ENCODE measurements at places on chromosomes 6 and 20.
A peak's percentile ranks its signal among the peaks of the same experiment; 100 is the strongest.

- peaks cover 53% of the 10 kb centered on the region for H3K4me1 ChIP-seq
- H3K27ac ChIP-seq, result peak overlapping the region; percentile 99
- peak overlapping the region; percentile 99 for H3K4me3 ChIP-seq
- peak; percentile 90 for DNase-seq
- peaks cover 49% of the 10 kb centered on the region for H3K36me3 ChIP-seq
- H3K27me3 ChIP-seq, result peaks cover 27% of the 10 kb centered on the region
Observed at GRCh38 chr20:51541189-51542032, 1.1 kb downstream of the NFATC2 start.

- DNase-seq, result no peak
- no peak overlapping the region for H3K4me3 ChIP-seq
- no peak overlapping the region for H3K27ac ChIP-seq
- peaks cover 50% of the 10 kb centered on the region for H3K27me3 ChIP-seq
- peaks cover 33% of the 10 kb centered on the region for H3K4me1 ChIP-seq
- H3K36me3 ChIP-seq, result no peaks in the 10 kb centered on the region
Observed at GRCh38 chr20:31608251-31608945, 3.3 kb downstream of the ID1 start.

DNA sequence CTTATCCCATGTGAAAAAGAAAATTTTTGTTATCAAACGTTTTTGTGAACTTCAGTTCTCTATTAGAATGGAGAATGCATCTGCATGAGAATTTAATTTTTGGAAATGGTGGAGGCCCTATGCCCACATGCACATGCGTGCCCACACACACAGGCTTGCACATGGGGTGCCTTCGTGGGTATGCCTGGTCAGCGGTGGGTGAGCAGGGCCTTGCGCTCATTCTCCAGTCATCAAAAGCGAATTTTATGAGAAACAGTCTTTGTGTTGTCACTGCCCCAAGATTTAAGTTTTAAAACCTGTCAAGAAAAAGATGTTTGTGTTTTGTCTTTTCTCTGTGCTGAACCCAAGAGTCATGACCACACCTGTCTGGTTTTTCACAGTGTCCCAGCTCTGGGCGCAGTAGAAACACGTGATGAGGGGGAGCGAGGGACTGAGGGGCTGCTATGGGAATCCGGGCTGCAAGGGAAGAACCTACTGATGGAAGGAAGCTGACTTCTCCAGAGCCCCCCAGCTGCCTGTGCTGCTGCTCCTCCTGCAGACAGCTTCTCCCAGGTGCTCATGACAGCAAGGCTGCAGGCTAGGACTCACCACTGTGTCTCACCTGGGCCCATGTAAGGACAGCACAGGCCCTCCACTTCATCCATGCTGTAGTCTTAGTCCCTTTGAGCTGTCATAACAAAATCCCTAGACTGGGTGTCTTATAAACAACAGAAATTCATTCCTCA is 153.6 kb downstream of the SYCP2 start:
- no peak overlapping the region for H3K27ac ChIP-seq
- H3K27me3 ChIP-seq, result no peaks in the 10 kb centered on the region
- H3K4me1 ChIP-seq, result no peaks in the 10 kb centered on the region
- H3K4me3 ChIP-seq, result no peak overlapping the region
- no peaks in the 10 kb centered on the region for H3K36me3 ChIP-seq
- no peak for DNase-seq

DNA sequence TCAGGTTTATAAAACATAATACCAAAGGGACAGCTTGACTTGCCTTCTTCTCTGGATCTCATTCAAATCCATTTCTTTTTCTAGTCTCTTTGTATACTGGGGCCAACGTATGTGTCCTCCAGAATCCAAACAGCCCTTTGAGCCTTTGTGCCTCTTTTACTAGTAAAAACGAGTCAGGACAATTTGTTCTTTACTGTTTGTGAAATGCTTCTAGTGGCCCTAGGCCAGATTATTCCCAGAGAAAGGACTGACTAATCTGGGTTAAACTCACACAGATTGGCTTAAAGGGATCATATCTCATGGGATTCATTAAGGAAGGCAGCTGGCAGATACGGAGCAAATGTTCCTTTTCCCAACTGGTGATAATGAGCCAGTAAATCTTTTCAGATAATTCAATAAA is 32.1 kb upstream of the MANEA start:
- H3K36me3 ChIP-seq, result no peaks in the 10 kb centered on the region
- H3K27me3 ChIP-seq, result no peaks in the 10 kb centered on the region
- no peak for DNase-seq
- H3K27ac ChIP-seq, result no peak overlapping the region
- no peak overlapping the region for H3K4me3 ChIP-seq

DNA sequence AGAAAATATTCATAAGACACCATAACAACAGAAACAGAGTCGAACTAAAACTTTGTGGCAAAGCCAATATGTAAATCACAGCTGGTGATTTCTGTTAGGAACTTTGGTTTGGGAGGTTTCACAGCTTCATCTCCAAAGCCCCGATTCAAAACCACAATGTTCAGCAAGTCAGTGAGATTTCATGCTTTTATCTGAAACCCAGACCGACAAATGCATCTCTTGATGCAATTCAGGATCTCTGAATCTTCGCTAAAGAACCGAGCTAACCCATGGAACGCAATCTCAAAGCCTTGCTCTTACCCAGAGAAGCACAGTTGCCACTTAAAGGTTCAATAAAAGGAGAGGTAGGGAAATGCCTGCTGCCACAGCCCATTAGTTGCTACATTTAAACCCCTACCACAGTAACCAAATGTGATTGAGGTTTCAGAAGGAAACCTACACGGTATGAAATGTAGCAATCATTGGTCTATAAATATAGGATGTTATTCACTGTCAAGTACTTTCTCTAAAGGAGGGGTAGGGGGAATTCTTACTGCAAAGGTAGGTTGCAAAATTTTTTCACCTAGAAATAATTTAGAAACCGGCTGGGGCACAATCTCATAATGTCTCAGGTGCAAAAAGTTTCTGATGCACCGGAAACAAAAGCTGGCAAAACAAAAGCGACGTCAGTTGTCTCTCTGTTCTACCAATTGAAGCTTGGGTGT is 381.0 kb upstream of the ARID1B start:
- peak overlapping the region; percentile 87 for H3K27ac ChIP-seq
- peaks cover 39% of the 10 kb centered on the region for H3K27me3 ChIP-seq
- no peak for DNase-seq
- H3K4me3 ChIP-seq, result peak overlapping the region; percentile 61

GRCh38 chr20:34709831-34710567 is 5.9 kb downstream of the TP53INP2 start:
- H3K36me3 ChIP-seq, result peaks cover 10% of the 10 kb centered on the region
- H3K4me1 ChIP-seq, result peaks cover 37% of the 10 kb centered on the region
- peak overlapping the region; percentile 78 for H3K4me3 ChIP-seq
- no peak for DNase-seq

DNA sequence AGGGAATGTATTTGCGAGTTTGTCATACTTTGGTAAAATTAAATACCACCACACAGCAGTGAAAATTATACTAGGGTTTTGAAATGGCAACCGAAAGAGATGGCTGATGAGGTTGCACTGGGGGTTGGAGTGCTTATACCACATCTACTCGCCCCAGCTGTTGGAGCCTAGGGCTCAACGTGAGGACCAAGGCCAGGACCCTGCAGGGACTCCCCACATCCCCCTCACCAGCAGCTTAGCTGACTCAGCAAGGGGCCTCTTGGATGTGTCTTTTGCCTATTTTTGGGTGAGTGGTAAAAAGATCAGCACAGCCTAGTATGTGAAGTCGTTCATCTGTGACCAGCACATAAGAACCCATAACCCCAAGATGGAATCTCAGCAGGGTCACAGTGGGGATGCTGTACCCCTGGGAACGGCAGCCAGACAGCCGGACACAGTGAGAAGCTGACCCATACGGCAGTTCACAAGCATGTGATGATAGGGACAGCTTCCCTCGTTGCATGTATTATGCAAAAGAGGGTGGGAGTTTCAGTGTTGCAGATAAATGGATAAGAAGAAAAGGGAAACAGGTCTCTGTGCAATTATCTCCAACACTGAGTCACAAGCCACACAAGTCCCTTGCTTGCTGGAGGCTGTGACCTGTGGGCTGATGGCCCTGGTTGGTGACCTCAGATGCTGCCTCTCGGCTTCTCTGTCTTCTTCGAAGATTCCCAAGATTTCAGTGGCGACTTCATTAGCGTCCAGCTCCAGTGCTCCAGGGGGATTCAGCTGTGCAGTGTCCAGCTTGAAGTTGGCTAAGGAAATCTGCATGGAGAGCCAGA is 20.9 kb upstream of the SPO11 start:
- no peak for DNase-seq
- no peak overlapping the region for H3K4me3 ChIP-seq

DNA sequence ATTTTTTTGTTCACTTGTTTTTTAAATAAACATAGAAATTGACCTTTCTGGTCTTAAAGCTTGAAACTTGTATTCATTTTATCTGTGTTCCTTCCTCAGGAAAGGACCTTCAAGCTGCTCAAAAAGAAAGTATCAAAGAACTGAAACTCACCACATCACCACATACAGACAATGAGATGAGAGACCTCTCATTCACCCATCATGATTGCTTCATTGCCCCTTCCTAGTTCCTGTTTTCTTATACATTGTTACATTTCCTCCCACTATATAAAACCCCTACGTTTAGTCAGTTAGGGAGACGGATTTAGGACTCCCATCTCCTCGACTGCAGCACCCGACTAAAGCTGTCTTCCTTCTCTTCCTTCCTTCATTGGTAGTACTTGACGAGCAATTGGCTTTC is 180.5 kb upstream of the OPRM1 start:
- H3K36me3 ChIP-seq, result no peaks in the 10 kb centered on the region
- H3K27me3 ChIP-seq, result no peaks in the 10 kb centered on the region
- no peak overlapping the region for H3K27ac ChIP-seq
- no peaks in the 10 kb centered on the region for H3K4me1 ChIP-seq
- DNase-seq, result no peak

- H3K4me3 ChIP-seq, result no peak overlapping the region
- H3K27ac ChIP-seq, result no peak overlapping the region
- H3K27me3 ChIP-seq, result peaks cover 35% of the 10 kb centered on the region
- no peak for DNase-seq
- H3K36me3 ChIP-seq, result no peaks in the 10 kb centered on the region
Observed at GRCh38 chr6:33802186-33802958, 1.4 kb downstream of the MLN start.

All from activated CD4-positive, alpha-beta memory T cell treated with anti-CD3 and anti-CD28 coated beads, Interleukin-2, amount 10 ng/mL, durations not matched to agents 7 days and 5 days (primary cell).